ENCODE measurements at places on chromosomes 6 and 20.

- peak; percentile 28 for DNase-seq
Measured at GRCh38 chr20:47317127-47317895, 39.2 kb downstream of the ZMYND8 start.

DNA sequence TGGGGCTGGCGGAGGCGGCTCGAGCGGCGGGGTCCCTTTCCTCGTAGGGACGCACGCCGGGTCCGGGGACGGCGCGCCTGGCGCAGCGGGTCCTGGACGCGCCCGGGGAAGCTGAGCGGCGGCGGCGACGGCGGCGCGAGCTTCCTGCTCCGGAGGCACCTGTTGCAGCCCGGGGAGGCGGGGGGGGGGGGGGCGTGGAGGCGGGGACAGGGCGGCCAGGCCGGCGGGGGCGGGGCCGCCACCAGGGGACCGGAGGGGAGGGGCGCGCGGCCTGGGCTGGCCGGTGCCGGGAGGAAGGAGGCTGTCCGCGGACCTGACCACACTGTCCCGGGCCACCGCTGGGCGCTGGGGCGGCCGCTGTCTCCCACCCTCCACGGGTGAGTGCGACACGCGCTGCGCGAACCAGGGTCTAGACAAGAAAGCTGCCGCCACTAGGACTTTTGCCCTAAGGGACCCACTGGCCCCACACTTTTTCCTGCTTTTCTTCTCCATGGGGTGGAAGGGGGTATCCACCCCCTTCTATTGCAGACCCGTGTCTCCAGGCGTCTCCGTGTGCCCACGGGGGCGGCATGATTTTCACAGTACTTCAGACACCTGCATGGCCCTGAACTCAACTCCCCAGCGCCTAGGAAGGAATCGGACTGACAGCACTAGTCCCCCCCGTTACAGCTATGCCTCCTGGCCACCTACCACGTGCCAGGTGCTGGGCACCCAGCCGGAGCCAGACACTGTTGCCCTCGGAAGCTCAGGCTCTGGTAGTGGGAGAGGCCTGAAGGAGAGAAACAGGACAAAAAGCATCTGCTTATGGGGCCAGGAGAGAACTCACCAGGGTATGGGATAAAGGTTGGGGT lies at the start of gene NFATC2:
NFATC2 (minus strand) TSS at position 149 of the 851 bp plus-strand sequence. CDS start 220 bp downstream, outside the sequence.
- peak; percentile 25 for DNase-seq

DNA sequence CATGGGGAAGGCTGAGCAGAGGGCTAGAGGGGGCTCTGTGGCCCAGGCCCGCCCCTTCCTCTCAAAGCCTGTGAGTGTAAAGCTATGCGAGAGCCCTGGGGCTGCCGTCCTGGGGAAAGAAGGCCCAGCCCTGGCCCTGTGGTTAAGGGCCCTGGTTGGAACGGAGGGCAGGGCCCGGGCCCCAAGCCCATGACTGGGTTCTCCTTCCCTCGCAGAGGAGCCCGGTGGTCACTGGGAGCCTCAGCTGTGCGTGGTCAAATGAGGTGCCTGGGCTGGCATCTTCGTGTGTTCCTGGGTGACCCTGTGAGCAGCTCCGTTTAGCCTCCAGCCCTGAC lies 56.0 kb downstream of the SMOC2 start:
- DNase-seq: no peak

GRCh38 chr20:35502352-35502751 lies 27.1 kb downstream of the C20orf173 start:
- no peak for DNase-seq

DNA sequence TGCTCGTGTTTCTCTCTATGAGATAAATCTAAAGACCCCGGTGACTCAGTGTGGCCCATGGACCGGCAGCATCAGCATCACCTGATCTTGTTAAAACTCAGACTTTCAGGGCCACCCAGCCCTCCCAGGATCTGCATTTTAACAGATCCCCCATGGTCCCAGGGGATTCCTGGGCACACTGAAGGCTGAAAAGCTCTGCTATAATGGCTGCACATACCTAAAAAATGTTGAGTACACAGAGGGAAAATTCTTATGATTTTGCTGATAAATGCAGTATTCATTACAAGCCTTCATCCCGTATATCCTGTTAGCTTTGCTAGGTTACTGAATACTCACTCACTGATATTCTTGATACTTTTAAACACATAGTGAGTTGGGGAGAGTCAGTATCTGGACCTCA lies 200.5 kb downstream of the MYLK4 start:
- no peak for DNase-seq
